ENCODE measurements at places on chromosomes 5 and 9.

DNA sequence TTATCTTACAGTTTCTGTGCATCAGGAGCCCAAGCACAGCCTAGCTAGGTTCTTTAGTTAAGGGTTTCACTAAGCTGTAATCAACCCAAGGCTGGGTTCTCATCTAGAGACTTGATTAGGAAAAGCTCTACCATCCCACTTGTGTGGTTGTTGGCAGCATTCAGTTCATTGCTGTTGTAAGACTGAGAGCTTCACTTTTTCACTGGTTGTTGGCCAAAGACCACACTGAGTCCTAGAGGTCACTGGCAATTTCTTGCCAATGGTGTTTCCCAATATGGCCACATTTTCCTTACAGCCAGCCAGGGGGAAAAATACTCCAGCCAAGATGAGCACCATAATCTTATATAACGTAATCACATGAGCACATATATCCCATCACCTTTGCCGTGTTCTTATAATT lies 74.3 kb downstream of the SMIM15 start:
- no peak for DNase-seq

DNA sequence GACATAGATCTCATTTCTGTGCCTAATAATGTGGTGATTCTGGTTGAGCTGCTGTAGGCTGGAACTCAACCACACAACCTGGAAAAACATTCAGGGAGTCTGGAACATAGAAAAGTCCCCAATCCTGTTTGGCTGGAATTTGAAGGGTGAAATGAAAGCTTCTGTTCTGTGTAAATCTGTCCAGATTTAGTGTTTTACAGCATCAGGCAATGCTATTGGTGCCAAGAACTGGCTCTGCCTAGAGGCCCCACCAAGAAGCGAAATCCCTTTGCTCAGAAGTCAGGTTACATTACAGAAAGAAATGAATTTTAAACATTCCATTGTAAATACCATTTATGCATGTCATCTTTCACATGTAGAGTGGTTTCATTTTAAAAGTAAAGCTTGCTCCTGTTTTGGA lies 56.3 kb downstream of the TMEM174 start:
- no peak for DNase-seq

DNA sequence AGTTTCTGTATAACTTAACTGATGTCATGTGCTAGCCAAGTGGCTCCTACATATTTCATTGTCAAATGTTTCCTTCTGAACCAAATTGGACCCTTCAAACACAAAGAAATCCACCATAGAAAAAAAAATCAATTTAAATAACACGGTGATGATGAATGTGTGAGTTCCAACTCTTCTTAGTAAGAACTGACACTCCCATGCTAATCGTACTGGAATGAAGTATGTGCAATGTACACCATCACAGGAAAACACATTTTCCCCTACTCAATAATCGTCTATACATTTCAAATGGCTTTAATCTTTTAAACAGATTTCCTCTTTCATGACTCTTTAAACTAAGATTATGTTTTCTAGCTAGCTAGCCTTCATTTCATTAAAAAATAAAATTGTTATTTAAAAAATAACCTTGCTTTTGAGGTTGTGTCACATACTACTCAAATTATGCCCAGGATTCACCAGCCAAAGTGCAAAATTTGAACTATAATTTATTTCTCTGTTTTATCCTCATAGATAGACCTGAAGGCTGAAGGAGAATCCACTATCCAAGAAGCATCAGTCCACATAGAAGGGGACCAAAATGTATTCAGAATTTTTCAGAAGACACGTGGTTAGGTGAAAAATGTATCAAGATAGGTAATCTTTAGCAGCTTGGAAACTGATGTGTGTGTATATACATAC lies 131.0 kb upstream of the ITGA1 start:
- DNase-seq, result no peak

DNA sequence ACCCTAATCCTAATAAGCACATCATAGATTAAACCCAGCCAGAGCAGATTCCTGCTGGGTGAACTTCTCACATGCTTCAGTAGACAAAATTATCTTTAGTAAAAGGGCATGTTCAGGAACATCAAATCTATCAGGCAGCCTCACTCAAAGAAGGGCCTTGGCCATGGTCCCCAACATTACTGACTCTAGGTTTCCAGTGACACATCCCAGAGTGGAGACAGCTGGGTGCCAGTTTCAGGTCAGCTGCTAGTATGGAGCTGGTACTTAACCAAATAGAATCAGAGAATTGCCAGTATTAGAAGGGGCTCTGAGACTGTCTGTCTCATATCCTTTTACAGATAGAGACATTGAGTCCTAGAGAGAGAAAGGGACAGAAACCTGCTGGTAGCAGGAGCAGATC lies 44.1 kb upstream of the GALNT10 start:
- DNase-seq, result no peak

- DNase-seq, result no peak
Measured at GRCh38 chr9:109966643-109967368, 186.8 kb downstream of the PALM2AKAP2 start.

- no peak for DNase-seq
Measured at GRCh38 chr9:115674091-115674490, 479.5 kb upstream of the PAPPA start.

- peak; percentile 82 for DNase-seq
Measured at GRCh38 chr9:129068990-129069861, 11.7 kb upstream of the DOLPP1 start.

GRCh38 chr9:22683700-22684075 lies 237.1 kb downstream of the DMRTA1 start:
- no peak for DNase-seq

- DNase-seq, result no peak
Measured at GRCh38 chr5:126195410-126196100, 227.7 kb upstream of the GRAMD2B start.

DNA sequence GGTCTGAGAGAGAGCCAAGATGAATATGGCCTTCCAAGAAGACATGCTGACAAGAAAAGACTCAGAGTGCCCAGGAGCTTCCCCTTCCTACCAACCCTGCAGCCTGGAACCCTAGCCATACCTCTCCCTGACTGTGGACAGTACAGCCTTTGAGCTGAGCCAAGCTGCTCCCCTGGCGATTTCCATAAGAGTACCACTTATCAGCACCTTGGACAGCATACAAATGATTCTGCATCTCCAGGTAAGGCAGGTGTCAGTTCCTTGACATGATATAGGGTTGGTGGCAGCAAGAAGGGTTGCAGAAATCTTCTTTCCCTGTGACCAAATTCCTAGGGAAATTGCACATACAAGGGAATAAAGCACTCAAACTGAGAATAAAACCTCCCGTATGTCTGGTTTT lies 58.3 kb downstream of the MFAP3 start:
- DNase-seq, result no peak

DNA sequence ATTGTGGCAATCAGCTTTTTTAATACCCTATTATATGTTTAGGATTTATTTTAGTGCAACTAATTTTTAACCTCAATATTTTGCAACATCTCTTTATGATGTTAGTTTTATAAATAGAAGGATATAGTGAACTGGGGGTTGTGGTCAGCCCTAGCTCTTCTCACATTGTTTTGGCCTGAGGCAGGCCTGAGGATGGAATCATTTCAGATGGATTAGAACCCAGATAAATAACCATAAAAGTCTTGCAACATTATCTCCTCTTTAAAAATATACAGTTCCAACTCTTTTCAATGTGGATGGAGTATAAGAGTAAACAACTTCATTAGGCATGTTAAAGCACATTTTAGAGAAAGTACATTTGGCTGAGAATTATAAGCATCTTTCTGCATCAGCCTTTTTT lies 522.7 kb downstream of the NR2F1-AS1 start:
- DNase-seq, result no peak

DNA sequence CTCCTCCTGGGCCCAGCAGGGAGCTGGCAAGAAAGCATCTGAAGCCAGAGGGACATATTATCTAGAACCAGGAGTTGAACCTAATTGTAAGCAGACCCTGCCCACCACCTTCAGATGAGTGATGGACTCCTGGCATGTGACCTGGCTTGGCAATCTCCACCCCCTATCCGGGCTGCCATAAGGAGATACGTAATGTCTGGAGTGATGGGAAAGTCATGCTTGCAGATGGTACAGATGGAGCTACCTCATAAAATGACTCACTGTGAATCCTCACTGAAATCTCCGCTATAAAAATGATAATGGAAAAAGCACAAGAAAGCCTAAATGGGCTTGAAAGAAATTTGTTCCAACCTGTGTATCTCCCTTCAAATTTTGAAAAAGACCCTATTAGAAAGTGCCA lies 157.5 kb downstream of the DMRT2 start:
- DNase-seq, result no peak

- DNase-seq, result no peak
Measured at GRCh38 chr5:103849934-103850333, 287.3 kb upstream of the NUDT12 start.

DNA sequence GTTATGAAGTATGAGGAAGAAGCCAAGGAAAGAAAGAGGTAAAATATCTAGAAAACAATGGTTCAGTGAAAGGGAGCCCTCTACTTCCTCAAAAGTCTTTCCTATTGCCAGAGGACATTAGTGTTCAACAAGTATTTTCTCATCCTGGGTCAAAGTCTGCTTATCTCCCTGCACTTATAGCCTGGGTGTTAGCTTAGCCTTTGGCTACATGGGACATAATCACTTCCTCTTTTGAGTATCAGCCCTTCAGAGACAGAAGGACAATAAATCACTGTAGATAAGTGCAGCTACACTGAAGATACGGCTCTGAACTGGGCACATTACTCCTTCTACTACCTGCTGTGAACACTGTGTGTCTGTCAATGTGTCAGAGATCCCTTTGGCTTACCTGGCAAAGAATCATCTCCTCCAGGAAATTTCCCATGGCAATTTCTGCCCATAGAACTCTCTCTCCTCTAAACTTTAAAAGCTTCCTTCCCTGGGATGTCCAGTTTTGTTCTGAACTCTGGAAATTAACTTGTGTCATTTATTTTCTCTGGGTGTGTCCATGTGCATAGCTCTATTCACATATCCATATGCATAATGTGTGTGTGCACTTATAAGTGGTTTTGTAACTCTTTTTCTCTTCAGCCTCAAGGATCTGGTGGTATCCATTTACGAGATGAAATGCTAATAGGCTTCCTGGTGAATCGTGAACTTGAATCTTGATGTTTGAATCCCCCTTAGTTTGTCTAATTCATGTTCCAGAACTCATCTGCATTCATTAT lies 30.0 kb upstream of the RECK start:
- peak; percentile 23 for DNase-seq
